ENCODE measurements at places on chromosomes 16 and 17.
A peak's percentile ranks its signal among the peaks of the same experiment; 100 is the strongest.

GRCh38 chr17:76240461-76241203 lies at the start of gene RNF157:
Gene RNF157, minus strand, starts transcription at chr17:76240493. Its CDS starts 253 bp downstream, at chr17:76240240.
- no peak for DNase-seq

DNA sequence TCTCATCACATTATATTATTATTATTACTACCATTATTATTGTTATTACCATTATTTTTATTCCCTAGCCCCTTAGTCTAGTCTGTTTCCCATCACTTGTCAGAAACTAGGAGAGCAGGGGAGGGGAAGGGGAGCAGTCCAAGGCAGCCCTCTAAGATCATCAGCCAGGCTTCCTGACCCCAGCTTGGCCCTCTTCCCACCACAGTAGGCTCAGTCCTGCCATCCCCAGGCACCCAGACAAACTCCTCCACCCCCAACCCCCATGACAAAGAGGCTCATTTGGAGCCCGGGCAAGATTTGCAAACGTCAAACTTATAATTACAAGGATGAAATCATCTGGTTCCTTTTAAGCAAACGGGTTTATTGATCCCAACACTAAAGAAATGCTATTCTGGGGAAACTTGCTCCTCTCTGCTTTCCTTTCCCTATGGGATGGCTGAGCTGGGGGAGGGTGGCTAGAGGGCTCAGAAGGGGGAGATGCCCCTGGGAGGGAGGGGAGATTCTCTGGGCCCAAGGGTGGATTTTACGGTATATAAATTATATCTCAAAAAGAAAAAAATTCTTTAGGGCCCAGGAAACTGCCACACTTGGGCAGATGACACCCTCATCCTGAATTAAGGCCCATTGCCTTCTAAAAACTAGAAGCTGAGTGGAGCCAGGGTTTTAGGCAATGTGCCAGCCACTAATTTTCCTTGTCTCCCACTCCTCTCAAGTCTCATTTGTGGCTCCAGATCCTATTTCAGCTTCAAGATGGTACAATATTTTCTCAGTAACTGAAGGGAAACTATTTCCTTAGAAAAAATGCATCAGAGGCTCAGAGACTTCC lies 4.4 kb upstream of the CBFB start:
- no peak for DNase-seq

DNA sequence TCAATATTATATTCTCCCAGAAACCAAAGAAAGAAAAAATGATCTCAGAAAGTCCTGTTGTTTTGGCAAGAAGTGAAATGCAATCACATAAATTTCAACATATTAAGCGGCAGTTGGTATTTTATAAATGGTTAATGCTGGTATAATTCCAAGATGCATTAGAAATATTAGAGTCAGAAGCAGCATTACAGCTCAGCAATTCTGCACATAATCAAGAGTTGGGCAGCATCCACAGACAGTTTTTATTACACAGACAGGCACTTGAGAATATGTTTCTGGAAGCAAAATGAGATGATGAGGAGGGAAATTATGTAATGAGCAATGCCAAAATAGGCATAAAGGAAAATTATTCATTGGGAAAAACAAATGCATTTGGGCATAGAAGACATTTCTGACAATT lies 148.1 kb downstream of the KCNJ2 start:
- DNase-seq: no peak

DNA sequence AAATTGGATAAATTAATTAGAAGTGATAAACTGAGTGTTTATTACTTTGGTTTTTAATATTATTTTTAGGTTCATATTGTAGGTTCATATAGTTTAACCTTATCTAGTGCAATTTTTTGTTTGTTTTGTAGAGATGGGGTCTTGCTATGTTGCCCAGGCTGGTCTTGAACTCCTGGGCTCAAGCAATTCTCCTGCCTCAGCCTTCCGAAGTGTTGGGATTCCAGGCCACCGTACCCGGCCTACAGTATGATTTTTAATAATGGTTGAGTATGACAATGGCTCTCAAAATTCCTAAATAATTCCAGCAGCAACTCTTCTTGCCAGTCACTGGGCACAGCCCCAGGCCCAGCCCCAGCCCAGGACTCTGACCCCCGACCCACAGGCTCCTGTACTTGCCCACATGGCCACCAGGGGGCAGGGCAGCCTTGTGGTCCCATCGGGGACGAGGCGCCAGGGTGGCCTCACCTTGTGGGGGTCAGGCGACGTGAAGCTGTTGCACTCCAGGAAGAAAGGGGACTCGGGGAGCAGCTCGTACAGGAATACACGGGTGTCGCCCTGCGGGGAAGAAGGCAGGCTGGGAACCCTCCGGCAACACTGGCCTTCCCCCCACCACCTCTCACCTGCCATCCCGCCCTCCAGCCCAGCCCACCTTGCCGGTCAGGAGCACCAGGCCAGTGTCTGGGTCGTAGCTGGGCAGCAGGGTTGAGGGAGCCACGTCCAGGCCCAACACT lies 7.9 kb upstream of the PAM16 start:
- peak; percentile 51 for DNase-seq

- no peak for DNase-seq
Measured at GRCh38 chr16:24845726-24846547, at the start of gene SLC5A11. Gene SLC5A11, plus strand, starts transcription at chr16:24845963. Its CDS starts 12,681 bp downstream, at chr16:24858644.

- no peak for DNase-seq
Measured at GRCh38 chr17:64282753-64283080, 19.7 kb upstream of the TEX2 start.

- DNase-seq: no peak
Measured at GRCh38 chr17:38671939-38672720, 2.6 kb downstream of the EPOP start.

DNA sequence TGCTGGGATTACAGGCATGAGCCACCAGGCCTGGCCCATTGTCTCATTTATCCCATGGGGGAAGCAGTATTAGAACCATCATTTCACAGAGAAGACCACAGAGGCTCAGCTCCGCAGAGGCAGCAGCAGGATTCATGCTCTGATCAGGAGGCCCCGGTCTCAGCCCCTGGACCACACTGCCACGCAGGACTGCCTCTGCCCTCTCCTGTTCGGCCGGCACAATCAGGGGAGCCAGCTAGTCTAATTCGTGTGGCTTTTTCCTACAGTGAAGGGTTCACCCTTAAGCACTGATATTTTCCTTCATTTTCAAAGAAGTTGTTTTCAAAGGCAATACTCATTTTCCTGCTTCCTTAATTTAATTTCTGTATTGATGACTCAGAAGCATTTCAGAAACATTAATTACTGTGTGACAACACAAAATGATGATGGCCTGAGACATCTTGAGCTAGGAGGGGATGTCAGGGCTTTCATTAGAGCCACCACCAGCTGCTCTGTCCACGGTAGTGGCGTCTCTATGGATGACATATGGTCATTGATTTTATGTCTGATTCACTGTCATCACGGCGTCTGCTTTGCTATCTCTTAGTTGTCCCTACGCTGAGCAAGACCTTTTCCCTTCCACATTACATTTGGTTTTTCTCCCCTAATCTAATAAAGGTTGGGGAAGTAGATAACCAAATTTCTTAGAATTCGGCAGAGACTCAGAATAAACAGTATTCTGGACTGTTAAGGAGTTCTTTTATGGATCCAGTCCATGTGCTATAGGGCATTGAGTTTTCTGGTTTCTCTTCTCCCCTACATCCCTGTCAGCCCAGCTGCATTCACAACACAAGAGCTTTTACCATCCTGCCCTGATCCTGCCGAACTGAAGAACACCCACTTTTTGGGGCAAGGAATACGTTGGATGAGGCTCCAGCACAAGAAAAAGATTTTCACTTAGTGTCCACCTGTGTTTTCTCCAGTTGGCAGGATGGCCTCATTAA lies 314.0 kb downstream of the SLC39A11 start:
- DNase-seq: no peak

DNA sequence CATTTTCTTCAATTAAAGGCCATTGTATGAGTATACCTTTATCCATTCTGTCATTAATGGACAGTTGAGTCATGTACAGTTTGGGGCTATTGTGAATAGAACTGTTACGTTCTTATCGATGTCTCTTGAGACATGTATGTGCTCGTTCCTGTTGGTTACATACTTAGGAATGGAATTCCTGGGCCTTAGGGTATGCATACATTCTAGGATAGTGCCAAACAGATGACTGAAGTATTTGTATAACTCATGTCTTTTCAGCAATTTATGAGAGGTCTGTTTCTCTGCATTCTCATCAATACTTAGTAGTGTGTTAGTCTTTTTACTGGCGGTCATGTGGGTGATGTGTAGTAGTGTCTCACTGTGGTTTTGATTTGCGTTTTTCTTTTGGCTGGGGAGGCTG lies 81.2 kb downstream of the USP22 start:
- no peak for DNase-seq

DNA sequence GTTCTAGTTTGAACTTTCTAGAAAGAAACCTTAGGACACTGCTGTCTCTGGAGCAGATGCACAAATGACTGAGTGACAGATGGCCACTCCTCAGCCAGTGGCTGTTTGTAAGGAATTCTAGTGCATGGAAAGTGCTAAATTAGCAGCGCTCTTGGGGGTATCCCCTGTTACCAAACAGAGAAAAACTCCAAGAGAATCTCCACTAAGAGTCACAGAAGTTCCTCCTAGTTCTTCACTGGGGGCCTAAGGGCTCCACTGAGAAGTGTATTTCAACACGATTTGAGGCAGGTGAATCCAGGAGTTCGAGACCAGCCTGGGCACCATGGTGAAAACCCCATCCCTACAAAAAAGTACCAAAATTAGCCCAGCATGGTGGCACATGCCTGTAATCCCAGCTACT lies 18.1 kb upstream of the IRF8 start:
- no peak for DNase-seq

- no peak for DNase-seq
Measured at GRCh38 chr16:84138824-84139627, 6.0 kb downstream of the HSDL1 start.

- no peak for DNase-seq
Measured at GRCh38 chr16:86733546-86734254, 155.4 kb downstream of the FOXL1 start.

DNA sequence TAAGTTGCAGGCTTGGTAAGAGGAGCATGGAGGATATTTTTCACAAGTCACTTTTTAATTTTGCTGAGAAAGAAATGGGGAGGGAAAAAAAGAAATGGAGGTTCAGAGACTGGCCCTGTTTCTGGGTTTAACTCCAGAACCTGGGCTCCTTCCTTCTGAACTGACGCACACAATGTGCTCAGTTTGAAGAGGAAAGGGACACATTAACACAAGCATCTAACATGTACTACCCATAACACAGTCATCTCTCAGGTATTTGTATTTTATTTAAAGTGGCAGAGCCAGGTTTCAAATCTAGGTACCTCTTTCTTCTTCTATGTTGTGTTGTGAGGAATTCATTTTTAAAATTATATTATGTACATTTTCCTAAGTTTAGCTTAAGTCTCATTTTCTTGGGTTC lies 5.3 kb upstream of the TMEM100 start:
- no peak for DNase-seq

GRCh38 chr17:67725373-67725791 lies 7.6 kb downstream of the NOL11 start:
- DNase-seq: no peak

GRCh38 chr16:4461250-4462085 lies 13.0 kb downstream of the NMRAL1 start:
- DNase-seq: no peak

DNA sequence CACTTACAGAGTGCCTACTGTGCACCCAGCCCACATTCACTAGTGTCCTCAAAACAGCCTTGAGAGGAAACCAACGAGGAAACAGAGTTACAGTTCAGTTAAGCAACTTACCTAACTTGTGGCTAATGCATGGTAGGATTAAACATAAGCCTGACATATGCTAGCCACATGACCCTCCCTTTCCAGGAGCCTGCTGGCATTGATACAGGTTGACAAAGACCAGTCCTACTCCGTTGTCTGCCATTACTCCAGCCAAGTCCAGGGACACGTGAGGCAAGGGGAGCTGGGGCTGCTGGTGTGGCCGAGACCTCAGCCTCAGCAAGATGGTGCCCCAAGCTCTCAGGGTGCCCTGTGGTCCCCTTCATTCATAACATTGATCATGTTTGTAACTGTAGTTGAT lies 37.9 kb downstream of the SNX20 start:
- DNase-seq: no peak

DNA sequence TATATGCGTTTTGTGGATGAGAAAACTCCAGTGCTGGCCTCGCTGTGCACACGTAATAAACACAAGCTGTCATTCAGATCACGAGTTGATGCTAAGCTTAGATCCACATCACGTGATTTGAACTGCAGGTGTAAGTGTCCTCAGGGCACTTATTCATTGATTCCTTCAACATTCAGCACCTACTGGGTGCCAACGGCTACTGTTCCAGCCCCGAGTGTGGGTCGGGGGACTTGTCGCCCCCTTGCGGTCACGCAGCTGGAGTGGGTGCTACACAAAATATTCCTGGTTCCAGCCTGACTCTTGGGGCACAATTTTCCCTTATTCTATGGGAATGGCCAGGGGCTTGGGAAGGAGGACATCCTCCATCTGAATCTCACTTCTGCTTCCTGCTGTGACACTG lies 29.9 kb upstream of the GINS2 start:
- DNase-seq: no peak

DNA sequence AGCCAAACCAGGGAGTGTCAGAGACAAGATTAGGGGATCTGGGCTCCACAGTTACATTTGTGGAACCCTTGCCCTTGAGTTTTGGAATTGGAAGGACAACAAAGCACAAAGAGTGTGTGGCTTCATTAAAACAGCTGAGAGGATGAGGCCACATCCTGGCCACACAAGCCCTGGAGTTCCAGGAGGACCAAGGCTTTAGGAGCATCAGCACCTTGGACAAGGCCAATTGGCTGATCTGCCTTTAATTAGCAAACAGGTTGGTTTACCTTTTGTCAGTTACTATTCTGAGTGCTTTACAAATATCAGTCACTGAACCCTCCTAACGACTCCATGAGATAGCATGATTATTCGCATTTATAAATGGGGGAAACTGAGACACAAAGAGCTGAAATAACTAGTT lies 54.7 kb downstream of the SLC6A2 start:
- DNase-seq: no peak

GRCh38 chr16:53792161-53792951 lies 88.4 kb downstream of the FTO start:
- DNase-seq: no peak

DNA sequence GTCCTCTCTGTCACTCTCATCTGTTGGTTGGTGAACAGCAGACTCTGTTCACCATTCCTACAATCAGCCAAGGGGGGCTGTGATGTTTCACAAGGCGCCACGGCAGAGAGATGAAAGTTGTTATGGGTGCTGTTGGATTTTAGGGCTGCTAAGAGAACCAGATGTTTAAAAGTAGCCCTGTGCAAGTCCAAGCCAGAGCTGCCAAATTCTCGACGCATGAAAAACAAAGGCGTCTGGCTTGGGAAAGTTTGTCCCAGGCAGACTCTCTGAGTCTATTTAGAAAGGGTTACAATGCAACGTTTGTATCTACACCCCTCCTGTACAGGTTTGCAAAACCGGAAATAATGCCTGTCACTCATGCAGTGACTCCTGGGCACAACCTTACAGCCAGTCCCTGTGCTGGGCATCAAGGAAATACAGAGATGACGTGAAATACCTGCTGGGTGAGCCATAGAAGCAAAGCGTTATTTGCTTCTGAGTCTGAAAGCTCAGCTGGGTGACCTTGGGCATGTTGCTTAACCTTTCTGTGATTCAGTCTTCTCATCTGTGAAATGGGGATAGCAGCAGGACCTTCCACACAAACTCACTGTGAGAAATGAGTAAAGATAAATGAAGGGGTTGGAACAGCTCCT lies 74.8 kb downstream of the XYLT1 start:
- DNase-seq: no peak

Data from stimulated activated CD8-positive, alpha-beta memory T cell treated with anti-CD3 and anti-CD28 coated beads, Interleukin-7, amount 100 ng/mL, for 1 hour (primary cell).